ENCODE measurements at places on chromosomes 11 and 22. TPM values are rescaled to one million over a fixed set of nuclear protein-coding genes. Genes with fewer than 3 reads are reported as not detected.

Gene MS4A13
- total RNA-seq = not detected

Gene PRRG4
- total RNA-seq = not detected

Gene ST13
- 190 TPM for total RNA-seq

Gene GGT5
- total RNA-seq = not detected

Gene ALX4
- total RNA-seq = 30.3 TPM

Gene KRTAP5-8
- total RNA-seq = not detected

Gene OR52H1
- not detected for total RNA-seq

DNA sequence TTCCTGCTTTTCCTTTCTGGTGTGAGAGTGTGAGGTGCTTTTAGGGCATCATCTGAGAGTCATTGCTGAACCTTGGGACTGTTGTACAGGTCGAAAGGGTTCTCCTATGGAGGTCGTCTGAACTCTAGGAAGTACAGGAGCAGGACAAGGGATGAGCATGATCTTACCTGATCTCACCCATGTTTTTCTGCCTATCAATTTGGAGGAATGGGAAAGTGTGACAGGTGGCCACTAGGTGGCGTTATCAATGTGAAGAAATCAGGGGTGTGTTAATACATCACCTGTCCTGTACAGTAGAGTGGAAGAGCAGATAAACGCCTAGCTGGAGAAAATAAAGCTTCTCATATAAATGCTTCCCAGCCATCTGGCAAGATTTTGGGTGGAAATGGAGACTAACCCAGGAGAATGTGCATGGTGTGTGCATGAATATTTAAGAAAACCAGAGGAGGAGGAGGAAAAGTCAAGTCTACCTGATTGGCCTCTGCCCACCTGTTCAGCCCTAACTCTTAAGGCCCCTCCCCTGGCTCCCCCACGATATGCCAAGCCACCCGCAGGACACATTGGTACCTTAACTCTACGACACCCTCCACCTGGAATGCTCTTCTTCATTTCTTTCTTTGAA, 72.0 kb upstream of the NARS2 start:
- no peak overlapping the region for H3K27ac ChIP-seq
- DNase-seq = no peak
- H3K27me3 ChIP-seq = no peaks in the 10 kb centered on the region
- H3K36me3 ChIP-seq = no peaks in the 10 kb centered on the region
- no peak overlapping the region for H3K4me3 ChIP-seq
- H3K4me1 ChIP-seq = no peaks in the 10 kb centered on the region

DNA sequence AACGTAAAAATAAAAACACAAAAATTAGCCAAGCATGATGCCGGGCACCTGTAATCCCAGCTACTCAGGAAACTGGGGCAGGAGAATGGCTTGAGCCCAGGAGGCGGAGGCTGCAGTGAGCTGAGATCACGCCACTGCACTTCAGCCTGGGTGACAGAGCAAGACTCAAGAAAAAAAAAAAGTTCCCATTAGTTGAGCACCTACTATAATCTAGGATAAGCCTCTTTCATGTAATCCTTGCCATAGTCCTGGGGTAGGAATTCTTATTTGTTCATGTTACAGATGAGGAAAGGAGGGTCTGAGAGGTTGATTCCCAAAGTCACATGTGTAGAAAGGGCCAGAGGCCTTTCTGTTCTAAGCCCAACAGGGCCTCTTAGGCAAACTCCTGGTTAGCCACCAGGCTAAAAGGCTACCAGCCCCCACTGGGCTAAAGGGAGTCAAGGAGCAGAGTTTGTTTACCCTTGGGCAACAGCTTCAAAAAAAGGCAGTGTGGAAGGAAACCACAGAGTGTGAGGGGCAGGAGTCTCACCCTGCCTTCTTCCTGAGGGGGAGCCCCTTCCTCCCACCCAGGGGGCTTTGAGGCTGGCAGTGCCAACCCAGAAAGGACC, 21.6 kb upstream of the CSNK1E start:
- H3K4me3 ChIP-seq = no peak overlapping the region
- no peaks in the 10 kb centered on the region for H3K36me3 ChIP-seq
- H3K27ac ChIP-seq = no peak overlapping the region
- peaks cover 10% of the 10 kb centered on the region for H3K4me1 ChIP-seq
- DNase-seq = no peak

DNA sequence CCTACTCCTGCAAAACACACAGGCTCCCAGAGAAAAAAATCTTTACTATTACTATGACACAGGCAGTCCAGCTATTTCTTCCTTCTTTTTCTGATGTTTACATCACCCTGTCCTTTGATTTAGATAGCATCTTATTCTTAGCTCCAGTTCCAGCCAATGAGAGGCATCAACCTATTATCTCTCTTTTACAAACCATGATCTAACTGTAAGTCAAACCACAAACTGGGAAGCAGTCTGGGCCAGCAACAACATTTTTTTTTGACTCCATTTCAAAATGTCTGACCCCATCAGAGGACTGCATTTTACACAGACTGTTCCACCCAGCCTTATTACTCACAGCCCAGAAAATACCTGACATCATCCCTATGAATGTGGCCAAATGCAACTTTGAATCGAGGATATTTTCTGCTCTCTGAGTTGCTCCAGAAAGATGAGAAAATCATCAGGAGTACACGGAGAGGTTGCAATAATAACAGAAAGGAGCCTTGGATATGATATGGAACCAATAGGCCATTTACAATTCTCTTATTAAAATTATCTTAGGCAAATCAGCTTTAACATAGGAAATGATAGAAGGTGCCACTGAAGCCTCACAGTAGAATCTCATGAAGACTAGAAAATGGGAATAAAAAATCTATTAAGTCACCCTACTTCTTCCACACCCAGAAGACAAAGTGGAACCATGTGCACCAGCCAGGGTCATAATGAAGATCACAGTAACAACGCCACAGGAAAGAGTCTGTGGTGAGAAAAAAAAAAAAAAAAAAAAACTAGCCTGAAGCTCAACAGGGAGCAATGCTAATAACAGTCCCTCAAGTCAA, 21.2 kb downstream of the TBRG1 start:
- H3K36me3 ChIP-seq = no peaks in the 10 kb centered on the region
- no peaks in the 10 kb centered on the region for H3K27me3 ChIP-seq
- no peak overlapping the region for H3K4me3 ChIP-seq
- peaks cover 6% of the 10 kb centered on the region for H3K4me1 ChIP-seq

DNA sequence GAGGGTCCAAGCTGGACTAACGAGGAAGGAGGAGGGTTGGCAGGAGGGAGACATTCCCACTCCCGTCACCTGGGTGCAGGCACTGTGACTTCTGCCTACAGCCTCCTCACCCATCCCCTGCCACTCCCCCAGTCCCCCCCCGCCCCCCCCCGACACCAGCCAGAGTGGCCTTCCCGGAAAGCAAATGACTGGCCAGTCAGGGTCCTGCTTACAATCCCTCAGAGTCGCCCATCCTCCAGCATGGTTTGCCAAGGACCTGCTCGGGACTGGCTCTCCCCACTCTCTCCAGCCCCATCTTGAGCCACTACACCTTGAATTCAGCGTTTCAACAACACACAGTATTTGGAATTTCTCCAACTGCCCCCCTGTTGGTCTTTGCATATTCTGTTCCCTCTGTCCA, 59.6 kb downstream of the THAP12 start:
- H3K27ac ChIP-seq = no peak overlapping the region
- H3K4me3 ChIP-seq = no peak overlapping the region
- H3K27me3 ChIP-seq = no peaks in the 10 kb centered on the region
- H3K36me3 ChIP-seq = no peaks in the 10 kb centered on the region

DNA sequence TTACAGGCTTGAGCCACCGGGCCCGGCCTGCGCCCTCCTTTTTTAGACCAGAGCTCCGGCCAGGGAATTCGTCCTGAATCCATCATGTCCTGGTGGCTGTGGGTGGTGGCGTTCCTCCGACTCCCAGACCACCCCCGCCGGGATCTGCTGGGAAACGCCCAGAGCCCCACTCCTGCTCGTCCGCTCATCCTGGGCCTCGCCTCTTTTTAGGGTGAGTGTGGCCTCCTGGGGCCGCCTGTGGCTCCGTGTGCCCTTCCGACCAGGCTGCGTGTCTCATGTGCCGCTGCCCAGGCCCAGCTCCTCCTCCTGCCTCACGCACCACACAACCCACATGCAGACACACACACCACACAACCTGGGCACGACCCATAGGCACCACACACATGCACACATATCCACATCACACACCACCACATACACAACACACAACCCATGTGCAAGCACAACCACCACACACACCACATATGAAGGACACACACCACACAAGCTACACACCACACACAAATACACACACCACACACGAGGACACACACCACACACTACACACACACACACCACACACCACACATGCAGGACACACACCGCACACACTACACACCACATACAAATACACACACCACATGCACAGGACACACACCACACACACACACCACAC, 946.2 kb downstream of the BRD1 start:
- no peak for DNase-seq
- H3K27ac ChIP-seq = no peak overlapping the region
- no peak overlapping the region for H3K4me3 ChIP-seq
- H3K27me3 ChIP-seq = no peaks in the 10 kb centered on the region

DNA sequence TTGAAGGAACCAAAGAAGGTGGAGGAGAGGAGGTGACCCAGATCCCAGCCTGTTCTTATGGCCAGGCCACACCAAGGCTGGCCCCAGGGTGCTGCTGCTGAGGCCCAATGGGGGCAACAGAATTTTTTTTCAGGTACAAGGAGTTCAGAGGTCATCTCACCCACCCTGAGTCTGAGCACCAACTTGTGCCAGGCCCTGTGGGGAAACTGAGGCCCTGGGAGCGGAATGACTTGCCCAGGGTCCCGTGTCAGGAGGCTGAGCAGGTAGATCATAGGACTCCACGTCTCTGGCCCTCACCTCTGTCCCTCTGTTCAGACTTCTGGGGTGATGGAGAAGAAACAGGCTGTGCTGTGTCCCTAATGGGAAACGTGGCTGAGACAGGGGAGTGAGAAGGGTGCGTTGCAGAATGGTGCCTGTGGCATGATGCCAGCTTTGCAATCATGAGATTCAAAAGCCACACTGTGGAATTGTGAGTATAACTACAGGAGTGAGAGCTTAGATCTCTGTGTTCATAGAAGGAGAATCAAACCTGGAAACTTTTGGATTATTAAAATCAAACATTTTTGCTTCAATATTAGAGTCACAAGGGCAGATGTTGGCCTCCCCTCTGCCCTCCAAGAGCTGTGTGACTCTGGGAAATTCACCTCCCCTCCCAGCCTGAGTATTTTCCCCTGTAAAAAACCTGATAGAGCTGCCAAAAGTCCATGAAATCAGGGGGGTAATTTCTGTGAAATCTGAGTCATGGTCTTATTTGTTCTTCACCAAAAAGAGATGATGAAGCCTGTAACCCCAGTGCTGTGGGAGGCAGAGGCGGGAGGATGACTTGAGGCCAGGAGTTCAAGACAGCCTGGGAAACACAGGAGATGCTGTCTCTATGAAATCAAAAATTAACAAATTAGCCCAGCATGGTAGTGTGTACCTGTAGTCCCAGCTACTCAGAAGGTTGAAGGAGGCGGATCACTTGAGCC, 874 bp downstream of the APOL1 start:
- peak overlapping the region; percentile 34 for H3K27ac ChIP-seq
- no peak for DNase-seq
- H3K4me1 ChIP-seq = peaks cover 20% of the 10 kb centered on the region
- peak overlapping the region; percentile 34 for H3K4me3 ChIP-seq
- H3K36me3 ChIP-seq = no peaks in the 10 kb centered on the region

DNA sequence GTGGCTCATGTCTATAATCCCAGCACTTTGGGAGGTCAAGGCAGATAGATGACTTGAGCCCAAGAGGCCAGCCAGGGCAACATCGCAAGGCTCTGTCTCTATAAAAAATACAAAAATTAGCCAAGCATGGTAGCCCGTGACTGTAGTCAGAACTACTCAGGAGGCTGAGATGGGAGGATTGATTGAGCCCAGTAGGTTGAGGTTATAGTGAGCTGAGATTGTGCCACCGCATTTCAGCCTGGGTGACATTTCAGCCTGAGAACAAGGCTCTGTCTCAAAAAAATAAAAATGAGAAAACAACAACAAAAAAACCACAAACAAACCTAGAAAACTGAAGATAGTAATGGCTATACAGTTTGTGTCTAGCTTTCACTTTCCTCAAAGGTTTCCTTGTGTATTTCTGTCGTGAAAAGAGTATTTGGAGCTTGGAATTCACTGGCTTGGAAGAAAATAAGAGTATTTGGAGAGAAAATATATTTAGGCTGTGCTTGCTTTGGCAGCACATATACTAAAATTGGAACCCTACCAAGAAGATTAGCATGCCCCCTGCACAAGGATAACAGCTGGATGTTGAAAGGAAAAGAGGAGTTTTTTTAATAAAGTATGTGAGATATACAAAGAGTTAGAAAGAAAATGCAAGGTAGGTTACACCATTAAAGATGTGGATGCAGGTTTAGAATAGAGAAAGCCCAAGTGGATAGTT, 3.9 kb upstream of the BIRC3 start:
- H3K4me1 ChIP-seq = peaks cover 13% of the 10 kb centered on the region
- no peaks in the 10 kb centered on the region for H3K27me3 ChIP-seq
- no peaks in the 10 kb centered on the region for H3K36me3 ChIP-seq
- DNase-seq = peak; percentile 13
- H3K4me3 ChIP-seq = no peak overlapping the region

DNA sequence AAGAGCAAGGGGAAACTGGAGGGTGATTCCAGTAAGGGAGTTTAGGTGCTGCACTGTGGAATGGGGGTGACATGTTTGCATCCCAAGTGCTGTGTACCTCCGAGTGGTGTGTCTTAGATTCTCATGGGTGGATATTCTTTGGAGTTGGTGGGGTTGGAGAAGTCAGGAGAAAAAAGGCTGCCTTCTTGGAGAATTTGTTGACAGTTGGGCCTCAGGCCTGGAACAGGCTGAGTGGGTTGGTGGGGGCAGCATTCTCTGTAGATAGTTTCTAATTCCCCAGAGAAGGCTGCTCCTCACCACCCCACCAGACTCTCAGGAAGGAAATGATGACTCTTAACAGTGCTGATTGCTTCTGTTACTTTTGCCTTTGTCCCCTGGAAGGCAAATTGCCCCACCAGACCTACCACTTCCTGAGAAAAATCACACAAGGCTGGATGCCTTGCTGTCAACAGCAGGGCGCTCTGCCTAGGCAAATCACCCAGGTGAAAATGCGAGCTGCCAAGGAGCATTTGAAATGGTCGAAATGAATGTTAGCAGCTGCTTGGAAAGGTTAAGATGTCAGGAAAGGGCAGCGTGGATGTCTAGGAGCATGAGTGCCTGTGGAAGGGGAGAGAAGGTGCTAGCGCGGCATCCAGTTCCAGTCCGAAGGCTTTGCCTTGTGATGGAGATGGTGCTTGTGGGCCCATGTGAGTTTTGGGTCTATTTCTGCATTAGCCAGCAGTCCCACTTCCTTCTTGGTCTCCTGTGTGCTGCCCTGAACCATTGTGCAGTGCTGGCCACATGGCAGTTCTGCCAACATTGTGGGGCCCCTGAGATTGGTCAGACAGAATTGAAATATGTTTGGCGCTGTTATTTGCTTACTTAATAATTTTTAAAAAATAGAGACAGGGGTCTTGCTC, 29.7 kb upstream of the SORL1-AS1 start:
- H3K27ac ChIP-seq = no peak overlapping the region
- no peaks in the 10 kb centered on the region for H3K4me1 ChIP-seq
- H3K36me3 ChIP-seq = no peaks in the 10 kb centered on the region
- no peak for DNase-seq

- H3K4me3 ChIP-seq = no peak overlapping the region
- no peak for DNase-seq
- H3K4me1 ChIP-seq = no peaks in the 10 kb centered on the region
- no peak overlapping the region for H3K27ac ChIP-seq
Observed at GRCh38 chr11:118842369-118842768, 41.3 kb upstream of the CXCR5 start.
